Iris pigment epithelial cell (primary cell): ENCODE measurements at places on chromosomes 12 and 14.

GRCh38 chr14:64253672-64254071 is 40.5 kb downstream of the ESR2 start:
- DNase-seq: peak; percentile 72

GRCh38 chr14:77377502-77377844 is 294 bp downstream of the SAMD15 start:
- DNase-seq: no peak

DNA sequence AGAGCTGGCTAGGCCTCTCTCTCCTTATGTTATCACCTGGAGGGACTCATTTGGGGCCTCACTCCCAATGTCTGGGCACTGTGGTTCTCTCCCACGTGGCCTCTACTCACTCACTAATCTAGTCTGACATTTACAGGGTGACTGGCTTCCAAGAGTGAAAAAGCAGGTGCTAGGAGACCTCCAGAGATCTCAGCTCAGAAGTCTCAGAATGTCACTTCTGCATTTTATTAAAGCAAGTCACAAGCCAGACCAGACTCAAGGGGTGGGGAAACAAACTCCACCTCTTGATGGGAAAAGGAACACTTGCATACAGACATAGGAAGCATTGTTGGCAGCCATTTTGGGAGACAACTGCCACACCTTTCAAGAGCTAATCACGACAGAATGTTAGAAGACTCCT is 175.9 kb downstream of the MON2 start:
- no peak for DNase-seq

DNA sequence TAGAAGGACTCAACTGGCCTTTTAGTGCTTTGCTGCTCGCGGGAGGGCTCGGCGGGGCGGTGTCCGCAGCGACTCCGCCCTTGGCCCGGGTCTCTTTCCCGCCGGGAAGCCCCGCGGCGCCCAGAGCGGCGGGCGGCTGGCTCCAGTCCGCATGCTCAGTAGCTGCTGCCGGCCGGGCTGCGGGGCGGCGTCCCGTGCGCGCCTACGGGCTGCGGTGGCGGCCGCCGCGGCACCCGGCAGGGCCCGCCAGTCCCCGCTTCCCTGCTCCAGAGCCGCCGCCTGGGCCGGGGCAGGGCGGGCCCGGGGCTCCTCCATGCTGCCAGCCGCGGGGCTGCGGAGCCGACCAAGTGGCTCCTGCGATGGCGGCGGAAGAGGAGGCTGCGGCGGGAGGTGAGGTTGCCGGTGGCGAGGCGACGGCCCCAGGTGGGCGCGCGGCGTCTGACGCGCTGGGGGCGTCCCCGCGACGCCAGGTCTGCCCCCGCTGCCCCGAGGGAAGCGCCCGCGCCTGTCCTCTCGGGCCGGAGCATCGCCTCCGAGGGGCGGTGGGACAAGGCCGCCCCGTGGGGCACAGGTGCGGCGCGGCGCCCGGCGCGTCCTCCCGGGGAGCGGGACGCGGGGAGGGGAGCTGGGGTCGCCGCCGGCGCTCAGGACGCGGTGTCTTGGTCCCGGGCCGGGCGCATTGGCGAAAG is at the start of gene BMAL2:
BMAL2 (plus strand) TSS at position 123 of the 689 bp plus-strand sequence; CDS start at position 360, 237 bp downstream.
- peak; percentile 48 for DNase-seq

GRCh38 chr14:58637040-58637390 is 747 bp upstream of the DACT1 start:
- peak; percentile 95 for DNase-seq

DNA sequence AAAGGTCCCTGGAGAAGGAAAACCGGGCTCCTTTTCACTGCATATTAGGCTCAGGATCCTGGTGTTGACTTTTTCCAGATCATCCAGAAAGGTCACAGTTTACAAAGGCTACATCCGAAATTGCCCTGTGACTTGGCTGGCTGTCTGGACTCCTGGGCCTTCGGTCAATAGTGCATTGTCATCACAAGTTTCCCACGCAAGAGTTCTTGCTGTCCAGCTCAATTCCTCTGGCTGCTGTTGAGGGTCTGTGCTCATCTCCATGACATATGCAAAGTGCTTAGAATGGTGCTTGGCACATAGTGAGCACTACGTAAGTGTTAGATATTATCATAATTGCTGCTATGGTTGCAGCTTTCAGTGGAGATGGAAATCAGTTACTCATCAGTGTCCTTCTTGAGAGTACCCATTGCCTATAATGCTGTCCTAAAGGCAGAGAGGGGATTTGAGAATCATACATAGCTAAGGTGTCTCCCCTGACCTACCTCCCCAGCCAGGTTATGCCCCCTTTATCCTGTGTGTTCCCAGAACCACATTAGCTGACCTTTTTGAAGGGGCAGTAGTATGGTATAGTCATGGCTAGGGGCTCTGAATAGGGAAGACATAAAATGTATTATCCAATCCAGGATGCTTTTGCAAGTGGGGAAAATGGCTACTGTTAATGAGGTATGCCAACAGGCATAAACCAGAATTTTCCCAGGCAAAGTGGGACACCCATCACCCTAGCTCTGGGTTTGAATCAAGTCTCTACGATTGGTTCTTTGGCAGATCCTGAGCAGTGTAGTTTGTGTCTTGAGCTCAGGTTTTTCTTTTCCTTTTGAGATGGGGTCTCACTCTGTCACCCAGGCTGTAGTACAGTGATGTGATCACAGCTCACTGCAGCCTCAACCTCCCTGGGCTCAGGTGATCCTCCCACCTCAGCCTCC is 132.0 kb upstream of the CCND2 start:
- no peak for DNase-seq

- DNase-seq: no peak
These were observed 71.6 kb downstream of the NT5DC3 start for GRCh38 chr12:103769240-103769945.

DNA sequence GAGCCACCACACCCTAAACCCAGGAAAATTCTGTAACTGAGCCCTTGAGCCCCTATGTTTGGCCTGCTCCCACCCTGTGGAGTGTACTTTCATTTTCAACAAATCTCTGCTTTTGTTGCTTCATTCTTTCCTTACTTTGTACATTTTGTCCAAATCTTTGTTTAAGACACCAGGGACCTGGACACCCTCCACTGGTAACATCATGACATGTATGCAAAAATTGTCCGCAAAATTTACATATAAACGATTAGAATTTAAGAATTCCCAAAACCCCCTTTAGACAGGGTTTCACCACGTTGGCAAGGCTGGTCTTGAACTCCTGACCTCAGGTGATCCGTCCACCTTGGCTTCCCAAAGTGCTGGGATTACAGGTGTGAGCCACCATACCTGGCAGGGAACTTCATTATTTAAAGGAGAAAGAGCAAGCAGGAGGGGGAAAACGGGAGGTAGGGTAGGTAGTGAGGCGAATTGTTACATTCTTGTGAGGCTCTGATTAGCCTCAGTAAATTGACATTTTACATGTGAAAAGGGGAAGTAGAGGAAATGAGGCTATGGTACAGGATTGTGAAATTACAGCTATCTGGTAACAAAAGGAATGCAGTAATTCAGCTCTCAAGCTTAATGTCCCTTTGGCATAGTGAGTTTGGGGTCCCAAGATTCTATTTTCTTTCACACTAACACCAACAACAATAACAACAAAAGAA is 27.6 kb downstream of the TUBA1A start:
- no peak for DNase-seq

GRCh38 chr14:57089901-57090300 is 178.8 kb downstream of the EXOC5 start:
- DNase-seq: no peak

DNA sequence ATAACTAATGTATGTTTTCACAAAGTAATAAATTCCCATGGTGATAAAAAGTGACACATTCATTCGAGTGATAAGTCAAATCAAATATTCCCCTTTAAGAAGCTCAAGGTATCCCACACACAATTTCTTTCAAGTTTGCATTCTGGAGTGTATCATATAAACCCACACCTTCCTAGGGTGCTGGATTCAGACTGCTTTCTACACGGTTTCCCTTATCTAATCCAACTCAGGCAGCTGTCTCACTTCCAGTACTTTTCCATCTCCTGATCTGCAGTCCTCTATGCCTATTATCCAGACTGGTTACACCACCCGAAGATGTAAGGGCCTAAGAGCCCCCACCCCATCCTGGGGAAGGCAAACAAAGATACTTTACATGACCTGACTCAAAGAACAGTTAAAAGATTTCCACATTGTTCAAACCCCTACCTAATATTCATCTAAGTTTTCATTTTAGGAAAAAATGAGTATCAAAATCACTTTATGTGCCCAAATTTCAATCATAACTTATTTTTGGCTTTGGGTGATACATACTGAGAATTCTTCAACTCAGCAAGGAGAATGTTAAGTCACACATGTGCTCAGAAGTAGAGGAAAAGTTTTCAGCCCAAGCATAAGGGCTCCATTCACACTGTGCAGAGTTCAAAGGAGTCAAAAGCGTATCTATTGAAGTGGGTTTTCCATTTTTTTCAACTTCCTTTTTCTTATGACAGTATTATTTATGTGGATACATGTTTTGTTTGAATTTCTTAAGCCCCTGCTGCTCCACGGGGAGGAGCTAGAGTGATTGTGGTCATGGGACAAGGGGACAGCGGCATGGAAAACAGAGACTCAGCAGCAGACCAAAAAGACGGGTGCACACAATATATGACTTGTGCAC is 41.8 kb downstream of the CORO1C start:
- peak; percentile 62 for DNase-seq

DNA sequence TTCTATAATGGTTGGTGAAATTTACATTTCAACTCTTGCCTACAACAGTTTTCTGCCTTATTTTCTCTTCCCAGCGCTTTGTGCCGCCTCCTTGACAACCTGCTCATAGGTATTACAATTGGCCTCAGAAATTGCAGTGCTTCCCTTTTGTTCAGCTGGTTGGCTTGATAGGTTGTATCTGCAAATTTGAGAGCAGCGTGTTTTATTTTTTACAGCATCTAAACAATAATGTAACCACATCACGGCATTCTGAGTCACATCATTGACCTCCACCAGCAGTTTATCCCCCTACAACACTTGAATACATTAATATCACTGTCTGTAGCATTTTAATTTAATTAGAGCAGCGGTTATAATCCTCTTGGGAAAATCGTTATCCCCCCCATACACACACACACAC is 99.4 kb downstream of the ETV6 start:
- no peak for DNase-seq

DNA sequence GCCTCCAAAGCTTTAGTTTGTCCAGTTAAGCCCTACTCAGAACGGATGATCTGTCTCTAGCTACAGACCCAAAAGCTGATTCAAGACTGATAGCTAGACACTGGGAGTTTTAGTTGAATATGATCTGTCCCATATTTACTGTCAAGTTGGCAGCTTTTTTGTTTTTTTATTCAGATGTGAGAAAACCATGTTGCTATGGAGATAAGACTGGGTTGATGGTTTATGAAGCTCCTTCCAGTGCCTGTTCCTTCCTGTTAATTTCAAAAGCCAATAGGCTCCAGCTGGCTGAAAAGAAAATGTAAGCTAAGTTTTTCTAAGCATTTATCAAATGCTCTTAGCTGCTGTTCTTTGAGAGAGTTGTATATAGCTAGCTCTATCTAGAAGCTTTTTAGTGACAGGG is 4.7 kb downstream of the DYNLL1 start:
- DNase-seq: peak; percentile 17

DNA sequence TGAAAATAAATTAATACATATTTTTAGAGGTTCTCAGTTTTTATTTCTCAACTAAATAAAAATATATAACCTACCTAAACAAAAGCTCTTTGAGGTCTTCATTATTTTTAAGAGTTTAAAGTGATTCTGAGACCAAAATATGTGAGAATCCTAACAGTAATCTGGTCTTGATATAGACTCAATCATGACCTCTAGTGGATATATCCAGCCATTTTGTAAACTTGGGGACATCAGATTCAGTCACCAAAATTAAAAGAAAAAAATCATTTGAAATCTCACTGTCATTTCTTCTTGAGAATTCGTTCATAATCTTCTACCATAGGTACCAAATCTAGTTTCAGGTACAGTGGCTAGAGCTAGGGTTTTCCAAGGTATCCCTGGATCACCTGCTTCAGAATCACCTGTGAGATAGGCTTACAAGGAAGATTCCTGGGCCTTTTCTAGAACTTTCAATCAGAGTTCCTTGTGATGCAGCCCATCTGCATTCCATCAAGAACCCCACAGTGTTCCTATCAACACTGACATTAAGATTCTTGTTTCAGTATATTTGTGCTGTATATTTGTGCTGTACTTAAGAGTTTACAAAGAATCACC is 214.9 kb downstream of the ADAMTS20 start:
- DNase-seq: peak; percentile 67

DNA sequence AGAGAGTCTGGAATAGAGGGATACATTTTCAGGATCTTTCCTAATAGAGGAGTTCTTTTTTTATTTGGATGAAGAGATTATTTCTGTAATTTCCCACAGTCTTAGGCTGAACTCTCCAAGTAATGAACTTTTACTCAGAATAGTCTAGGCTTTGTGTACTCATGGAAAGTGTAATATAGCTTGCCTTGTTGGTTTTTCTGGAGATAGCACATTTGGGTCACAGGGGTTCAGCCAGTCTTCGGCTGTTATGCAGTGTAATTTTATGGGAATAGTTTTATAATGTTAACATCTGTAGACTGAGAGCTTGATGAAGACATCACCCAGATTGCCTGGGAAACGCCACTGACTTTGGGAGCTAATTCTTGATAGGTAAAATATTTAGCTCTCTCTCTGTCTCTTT is 450.8 kb downstream of the RAD51B start:
- DNase-seq: no peak

DNA sequence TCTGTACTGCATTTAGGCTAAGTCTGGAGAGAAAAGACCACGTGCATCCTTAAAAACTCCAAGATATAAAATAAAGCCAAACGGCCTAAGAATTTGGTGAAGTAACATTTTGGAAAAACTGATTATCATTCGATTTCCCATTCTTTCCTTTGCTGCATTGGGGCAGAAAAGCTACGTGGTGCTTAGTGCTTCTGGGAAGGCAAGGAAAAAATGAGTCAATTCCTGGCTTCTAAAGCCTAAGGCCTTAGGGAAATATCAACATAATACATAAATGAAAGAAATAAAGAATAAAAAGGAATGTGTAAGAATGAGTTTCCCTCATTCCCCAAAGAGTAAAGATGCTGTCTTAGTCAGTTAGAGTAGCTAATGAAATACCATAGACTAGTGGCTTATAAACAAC is 520.5 kb downstream of the GLT1D1 start:
- no peak for DNase-seq

GRCh38 chr12:27424631-27425230 is 21.8 kb upstream of the SMCO2 start:
- peak; percentile 71 for DNase-seq

GRCh38 chr12:13023811-13024530 is 20.2 kb upstream of the FAM234B start:
- DNase-seq: peak; percentile 81

DNA sequence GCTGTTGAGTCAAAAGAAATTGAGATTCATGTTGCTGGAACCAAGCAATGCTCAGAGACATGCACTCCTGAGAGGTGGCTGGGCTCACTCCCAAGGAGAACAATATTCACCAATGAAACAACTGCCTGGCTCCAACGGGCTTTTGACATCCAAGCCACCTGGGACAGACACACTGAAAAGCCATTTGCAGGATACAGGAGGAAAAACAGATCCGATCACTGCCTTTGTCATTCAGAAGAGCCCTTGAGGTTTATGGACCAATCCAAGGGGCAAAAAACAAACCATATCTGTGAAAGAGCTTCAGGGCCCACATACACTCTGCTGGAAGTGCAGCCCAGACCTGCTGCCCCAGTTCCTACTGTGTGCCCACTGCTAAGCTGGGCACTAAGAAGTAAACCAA is 277.5 kb downstream of the NUAK1 start:
- DNase-seq: no peak

GRCh38 chr14:54567639-54568561 is 972 bp downstream of the SAMD4A start:
- peak; percentile 61 for DNase-seq
